CD4-positive, alpha-beta T cell treated with Interleukin-4 for 1 hour (primary cell): ENCODE measurements at places on chromosomes 4 and X.

GRCh38 chr4:94590493-94590892 lies 138.8 kb downstream of the PDLIM5 start:
- DNase-seq: no peak

- DNase-seq: no peak
These were observed at the start of gene FAM13A for GRCh38 chr4:89056953-89057398. Gene FAM13A, minus strand, starts transcription at chr4:89057185. Its CDS starts 221 bp downstream, at chr4:89056964.

DNA sequence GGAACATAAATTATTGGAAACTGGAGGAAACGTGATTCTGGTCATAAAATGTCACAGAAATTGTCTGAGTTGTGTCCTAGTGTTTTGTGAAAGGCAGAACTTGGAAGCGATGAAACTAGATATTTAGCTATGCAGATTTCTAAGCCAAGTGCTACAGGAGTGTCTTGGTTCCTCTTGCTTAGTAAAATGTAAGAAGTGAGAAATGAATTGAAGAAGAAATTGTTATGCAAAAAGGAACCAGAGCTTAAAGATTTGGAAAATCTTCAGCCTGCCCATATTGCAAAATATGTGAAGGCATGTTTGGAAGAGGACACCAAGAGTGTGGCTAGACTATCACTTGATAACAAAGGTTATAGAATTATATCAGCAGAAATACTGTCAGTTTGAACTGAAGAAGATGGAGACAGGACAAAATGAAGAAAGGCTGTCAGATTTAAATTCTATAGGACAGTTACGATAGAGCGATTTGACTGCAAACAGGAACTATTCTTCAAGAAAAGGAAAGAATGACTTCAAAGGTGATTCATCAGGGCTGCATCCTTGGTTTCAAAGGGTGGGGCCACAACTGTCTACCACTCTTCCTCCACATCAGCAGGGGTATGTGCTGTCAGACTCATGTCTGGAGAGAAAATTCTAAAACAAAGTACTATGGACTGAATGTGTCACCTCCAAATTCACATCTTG lies 9.4 kb upstream of the CDS1 start:
- no peak for DNase-seq

- DNase-seq: no peak
These were observed 143.5 kb upstream of the LNX1 start for GRCh38 chr4:53734584-53735353.

DNA sequence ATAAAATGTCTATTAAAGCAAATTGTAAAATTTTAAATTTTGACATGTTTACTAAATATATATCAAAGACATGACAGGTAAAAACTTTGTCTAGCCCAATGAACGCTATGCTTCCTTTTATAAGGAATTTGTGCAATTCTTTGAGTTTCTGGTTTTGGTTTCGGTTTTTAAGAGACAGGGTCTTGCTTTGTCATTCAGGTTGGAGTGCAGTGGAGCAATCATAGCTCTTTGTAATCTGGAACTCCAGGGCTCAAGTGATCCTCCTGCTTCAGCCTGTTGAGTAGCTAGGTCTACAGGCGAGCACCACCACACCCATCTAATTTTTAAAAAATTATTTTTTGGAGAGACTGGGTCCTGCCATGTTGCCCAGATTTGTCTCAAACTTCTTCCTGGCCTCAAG lies 60.7 kb downstream of the BLTP1 start:
- DNase-seq: no peak

- DNase-seq: no peak
These were observed 52.3 kb upstream of the KLF3 start for GRCh38 chr4:38611676-38612075.

DNA sequence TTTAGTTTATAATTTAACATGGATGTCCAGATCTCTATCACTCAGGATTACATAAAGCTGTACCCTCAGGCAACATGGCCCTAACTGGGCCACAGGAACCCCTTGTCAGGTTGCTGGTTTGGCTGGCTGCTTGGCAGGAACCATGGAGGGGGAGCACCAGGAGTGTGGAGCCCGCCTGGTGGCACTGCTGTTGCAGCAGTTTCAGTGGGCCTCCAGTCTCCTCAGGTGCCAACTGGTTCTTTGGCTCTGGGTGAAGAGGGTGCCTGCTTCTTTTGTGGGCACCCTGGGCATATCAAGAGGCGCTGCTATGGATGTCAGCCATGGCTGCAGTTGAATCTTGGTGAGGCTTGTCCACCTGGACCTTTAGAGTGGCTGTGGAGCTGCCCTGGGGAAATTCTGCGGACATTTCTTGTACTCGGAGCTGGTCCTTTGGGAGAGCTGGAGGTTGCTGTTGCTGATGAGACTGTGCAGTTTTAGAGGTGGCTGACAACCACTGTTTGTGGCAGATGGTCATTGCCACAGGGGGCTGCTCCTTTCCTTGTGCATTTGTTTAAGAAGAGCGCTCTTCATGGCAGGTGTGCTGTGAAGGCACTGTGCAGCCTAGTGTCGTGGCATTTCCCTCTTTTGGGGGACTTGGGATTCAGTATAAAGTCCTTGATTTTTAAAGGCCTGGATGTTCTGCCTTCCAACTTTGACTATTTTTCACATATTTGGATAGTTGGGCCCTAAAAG lies 10.3 kb upstream of the SMIM14 start:
- no peak for DNase-seq

DNA sequence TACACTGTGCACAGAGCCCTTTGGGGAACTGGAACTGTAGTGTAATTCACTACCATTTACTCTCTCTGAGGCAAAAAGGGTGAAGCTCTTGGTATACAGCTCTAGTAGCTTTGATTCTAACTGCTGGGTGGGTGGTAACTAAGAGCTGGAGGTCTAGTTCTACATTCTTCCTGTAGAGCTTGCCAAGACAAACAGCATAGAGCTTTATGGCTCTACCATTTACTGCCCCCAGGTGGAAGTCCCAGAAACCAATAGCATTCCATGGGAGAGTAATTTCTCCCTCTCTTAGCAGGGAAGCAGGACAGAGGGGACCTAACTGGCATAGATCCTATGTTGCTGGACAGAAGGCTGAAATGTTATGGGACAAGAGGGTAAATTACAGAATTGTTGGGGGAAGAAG lies 26.7 kb downstream of the HDAC8 start:
- DNase-seq: no peak

DNA sequence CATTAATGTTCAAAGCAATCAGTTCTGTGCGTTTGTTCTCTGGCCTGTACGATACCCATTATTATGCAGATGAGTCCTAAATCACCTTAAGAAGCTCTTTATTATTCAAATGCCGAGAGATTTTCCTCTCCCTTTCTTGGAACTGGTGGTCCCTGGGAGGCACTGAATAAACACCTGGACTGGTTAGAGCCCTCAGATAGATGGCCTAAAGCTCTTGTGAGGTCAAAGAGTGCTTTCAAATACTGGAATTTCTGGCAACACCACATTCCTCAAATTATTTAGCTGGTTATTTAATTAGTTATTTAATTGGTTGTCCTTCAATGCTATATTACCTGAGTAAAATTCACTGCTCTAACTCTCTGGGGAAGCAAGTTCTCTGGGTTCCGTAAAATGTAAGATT lies 3.0 kb downstream of the ARHGEF38 start:
- DNase-seq: no peak

DNA sequence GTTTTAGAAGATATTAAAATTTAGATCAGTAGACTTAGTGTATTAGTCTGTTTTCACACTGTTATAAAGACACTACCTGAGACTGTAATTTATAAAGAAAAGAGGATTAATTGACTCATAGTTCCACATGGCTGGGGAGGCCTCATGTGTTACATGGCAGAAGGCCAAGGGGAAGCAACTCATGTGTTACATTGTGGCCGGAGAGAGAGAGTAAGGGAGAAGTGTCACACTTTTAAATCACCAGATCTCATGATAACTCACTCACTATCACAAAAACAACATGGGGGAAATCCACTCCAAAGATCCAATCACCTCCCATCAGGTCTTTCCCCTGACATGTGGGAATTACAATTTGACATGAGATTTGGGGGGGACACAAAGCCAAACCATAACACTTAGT lies 1159.7 kb upstream of the PCDH7 start:
- no peak for DNase-seq

DNA sequence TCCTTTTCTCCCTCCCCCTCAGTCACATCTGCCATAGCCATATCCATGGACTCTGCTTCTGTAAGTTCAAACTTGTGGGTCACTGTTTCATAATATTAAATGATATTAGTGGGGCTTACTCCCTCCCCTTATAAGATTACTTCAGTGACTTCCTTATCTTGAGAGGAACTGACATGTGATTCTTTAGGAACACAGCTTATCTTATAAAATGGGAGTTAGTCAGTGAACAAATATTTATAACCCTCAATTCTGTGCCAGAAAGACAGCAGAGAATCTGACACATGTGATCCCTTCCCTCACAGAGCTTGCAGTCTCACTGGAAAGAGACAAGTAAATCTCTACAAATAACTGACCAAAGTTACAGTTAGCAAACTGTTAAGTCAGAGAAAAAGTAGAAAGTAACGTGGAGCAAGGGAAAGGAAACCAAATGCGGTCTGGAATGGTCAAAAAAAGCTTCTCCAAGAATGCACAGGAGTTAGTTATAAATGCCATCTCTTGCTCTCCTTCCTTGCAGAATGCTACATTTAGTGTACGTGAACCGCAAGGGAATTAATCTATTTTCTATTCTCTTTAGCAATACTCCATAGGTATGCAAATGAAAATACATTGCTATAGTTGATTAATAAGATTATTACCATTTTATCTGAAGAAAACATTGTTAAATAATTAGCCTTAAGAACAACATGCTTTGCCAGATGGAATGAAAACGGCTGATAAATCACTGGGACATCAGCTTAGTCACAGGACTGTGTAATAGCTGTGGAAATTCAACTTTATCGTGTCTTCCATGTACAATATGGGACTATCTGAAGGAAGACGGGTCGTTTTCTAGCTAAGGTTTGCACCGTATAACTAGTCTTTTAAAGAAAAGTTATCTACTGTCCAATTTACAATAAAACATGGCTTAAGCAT lies 29.0 kb downstream of the SGMS2 start:
- DNase-seq: no peak

DNA sequence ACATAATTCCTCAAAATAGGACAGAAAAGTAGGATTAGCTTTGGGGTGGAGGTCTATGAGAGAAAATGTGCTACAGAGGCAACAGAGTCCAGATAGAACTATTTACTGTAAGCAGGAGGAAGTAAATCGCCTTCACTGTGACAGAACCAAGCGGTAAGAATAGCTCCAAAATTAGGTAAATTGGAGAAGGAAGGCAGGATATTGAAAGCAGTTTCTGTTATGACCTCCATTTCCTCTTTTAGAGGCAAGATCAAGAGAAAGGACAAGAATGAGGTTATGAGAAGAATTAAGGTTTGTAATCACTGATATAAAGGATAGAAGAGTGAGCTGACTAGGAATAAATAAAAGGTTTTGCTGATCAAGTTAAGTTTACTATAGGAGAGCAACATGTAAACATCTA lies 44.1 kb upstream of the NEUROG2 start:
- no peak for DNase-seq

- no peak for DNase-seq
These were observed 173.7 kb downstream of the RPA4 start for GRCh38 chrX:97057349-97057909.

GRCh38 chr4:37644962-37645361 lies 41.2 kb downstream of the RELL1 start:
- DNase-seq: no peak

DNA sequence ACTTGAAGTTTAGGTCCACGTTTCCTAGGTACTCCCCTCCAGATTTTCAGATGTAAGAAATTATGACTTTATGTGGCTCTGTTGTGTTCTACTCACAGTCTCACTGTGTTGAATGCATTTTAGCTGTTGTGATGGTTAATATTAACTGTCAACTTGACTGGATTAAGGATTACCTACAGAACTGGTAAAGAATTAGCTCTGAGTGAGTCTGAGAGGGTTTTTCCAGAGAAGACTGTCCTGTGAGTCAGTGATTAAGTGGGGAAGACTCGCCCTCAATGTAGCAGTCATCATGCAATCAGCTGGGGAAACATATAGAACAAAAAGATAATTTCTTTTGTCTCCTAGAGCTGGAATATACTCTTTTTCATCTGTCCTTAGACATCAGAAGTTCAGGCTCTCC lies 493.4 kb downstream of the ACTRT1 start:
- no peak for DNase-seq

DNA sequence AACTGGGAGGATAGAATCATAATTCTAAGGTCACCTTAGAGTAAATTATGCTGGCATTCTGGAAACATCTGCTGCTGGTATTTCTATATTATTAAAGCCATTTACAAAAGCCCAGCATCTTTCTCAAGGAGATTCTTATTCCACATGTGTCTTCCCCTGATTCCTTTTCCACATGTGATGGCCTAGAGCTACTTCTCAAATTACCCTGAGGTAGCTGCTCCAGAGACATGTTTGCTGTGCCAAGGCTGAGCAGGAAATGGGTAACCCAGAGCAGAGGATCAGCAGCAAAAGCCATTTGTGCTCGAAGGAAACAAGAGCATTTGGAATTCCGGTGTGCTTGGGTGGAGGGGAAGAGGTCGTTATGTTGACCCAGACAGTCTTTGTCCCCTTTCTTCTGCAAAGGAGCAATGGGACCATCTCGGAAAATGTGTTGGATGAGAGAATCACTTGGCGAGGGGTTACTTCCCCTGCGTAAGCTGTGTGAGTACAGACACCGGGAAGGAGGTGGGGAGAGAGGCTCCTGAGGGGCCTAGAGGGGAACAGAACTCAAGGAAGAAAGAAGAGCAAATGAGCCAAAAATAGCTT lies 24.6 kb downstream of the TSC22D3 start:
- DNase-seq: no peak
